Neural progenitor cell (in vitro differentiated cells): ENCODE measurements at places on chromosomes 6 and 20. TPM values are rescaled to one million over a fixed set of nuclear protein-coding genes. Genes with fewer than 3 reads are reported as not detected.

DNA sequence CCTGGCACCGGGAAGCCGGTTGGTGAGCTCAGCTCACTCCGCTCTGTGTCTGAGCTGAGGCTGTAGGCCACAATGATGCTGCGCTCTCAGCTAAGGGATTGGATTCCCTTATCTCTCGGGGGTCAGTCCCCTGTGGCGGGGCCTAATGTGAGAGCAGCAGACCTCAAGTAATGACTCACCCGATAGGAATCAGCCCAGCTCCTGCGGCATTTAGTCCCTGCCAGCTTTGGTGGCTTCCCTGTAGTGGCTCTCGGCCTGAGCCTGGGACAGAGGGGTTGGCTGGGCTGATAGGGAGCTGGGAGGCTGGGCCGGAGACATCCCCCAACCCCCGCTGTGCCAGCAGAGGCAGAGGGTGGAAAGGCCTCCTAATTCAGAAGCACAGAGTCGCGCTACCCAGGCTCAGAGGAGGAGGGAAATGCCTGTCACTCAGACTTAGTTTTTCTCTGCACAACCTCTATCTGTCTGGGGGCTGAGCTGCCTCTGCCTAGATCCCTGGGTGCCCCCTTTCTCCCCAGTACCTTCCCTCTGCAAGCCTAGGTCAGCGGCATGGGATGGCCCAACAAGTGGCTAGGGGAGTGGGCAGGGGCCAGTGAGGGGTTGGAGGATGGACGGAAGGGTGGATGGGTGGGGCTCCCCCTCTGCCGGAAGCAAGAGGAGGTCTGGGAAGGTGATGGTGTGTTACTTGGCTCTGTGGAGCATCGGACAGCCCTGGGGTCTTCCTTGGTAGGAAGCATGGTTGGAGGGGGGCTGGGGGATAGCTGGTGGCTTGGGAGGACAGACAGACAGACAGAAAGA, 92.2 kb downstream of the CDH22 start:
- DNase-seq, result peak; percentile 87

DNA sequence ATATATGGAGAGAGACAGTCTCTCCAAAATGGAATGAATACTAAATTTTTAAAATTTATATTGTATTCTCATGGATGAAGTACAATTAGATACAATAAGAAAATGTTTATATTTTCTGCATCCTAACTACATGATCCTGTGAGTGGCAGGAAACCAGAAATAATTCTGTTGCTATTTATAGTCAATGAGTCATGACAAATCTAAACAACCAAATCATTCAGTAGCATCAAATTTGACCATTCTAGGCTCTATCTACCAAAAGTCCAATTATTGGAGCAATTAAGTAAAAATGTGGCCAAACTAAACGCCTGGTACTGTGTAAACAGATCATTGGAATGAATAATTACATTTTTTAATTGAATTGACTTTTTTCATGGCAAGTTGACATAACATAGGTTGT, 959.8 kb downstream of the EPHA7 start:
- no peak for DNase-seq

Gene POLR1C
- total RNA-seq, result 23.2 and 24.4 TPM in 2 replicates

Gene GPR6
- not detected in 2 replicates for total RNA-seq

GRCh38 chr6:88775866-88776571, 187.4 kb downstream of the RNGTT start:
- DNase-seq, result no peak

DNA sequence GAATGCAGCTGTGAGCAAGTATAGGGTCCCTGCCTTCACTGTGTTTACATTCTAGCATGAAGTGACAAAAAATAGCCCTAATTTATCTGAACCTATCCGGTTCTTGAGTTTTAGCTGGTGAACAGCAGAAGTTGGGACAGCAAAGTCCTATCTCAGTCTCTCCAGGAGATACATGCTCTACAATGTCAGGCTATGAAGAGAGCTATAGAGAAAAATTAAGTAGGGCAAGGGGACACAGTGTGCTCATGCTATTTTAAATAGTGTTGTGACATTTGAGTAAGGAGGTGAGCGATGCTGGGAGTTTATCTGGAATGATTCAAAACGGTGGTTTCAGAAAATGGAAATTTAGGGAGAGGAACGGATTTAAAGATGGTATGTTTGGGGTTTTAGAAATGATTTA, 20.4 kb downstream of the SRPK1 start:
- DNase-seq, result no peak

DNA sequence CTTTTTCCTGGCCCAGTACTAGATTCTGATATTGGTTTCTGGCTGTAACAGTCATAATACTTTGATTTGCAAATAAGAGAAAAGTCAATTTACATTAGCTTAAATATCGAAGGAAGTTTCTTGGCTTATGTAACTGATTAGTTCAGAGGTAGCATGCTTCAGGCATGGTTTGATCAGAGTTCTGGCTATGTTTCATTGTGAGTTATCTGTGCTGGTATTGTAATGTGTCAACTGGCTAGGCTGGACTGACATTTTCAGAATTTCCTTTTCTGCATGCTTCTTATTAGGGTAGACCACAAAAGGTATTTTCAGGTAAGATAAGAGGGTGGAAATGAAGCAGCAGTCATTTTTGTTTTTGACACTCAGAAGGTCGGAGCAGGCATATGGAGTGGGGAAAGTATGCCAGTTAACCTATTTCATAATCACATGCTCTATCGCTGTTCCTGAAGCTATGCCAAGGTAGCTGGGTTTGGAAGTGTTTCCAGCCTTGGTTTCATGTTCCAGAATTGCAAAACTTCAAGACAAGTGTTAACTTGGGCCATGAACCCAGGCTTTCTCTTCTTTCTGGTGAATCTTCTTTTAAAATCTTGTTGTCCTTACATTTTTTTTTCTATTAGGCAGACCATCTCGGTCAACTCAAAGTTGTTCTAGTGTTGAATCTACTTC, 244.9 kb downstream of the DHX35 start:
- no peak for DNase-seq

GRCh38 chr6:45880676-45881075, 135.0 kb downstream of the CLIC5 start:
- DNase-seq, result no peak

DNA sequence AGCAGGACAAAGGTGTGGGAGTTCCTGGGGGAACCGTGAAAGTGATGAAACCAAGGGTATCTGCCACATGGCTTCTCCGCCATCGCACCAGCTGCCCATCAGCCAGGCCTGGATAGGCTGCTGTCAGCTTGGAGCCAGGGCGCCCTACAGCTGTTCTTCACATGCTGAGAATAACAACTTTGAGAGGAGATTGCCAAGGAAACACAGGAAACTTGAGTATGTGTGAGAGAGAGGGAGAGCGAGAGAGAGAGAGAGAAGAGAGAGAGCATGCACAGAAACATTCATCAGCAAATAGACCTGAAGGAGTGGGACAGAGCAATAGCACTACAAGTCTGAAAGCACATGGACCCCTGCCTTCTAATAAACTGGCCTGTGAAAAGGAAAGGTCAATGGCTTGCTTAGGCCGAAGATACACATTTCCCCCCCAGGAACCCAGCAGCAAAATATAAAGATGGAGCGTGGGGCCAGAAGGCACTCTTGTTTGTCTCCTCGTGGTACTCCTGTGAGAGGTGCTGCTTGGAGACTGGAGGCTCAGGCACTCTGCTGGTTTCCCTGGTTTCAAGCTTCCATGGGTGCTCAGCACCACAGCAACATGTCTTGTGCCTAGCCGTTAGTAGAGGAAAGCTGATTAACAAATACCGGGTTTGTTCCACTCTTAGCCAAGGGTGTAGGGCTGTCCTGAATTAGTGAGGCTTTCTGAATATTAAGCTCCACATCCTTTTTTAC, 53.0 kb downstream of the SNAP25 start:
- no peak for DNase-seq

GRCh38 chr6:11865680-11866300, 87.2 kb upstream of the ADTRP start:
- DNase-seq, result no peak

- DNase-seq, result peak; percentile 14
Observed at GRCh38 chr20:17940224-17940971, 28.2 kb downstream of the SNX5 start.

DNA sequence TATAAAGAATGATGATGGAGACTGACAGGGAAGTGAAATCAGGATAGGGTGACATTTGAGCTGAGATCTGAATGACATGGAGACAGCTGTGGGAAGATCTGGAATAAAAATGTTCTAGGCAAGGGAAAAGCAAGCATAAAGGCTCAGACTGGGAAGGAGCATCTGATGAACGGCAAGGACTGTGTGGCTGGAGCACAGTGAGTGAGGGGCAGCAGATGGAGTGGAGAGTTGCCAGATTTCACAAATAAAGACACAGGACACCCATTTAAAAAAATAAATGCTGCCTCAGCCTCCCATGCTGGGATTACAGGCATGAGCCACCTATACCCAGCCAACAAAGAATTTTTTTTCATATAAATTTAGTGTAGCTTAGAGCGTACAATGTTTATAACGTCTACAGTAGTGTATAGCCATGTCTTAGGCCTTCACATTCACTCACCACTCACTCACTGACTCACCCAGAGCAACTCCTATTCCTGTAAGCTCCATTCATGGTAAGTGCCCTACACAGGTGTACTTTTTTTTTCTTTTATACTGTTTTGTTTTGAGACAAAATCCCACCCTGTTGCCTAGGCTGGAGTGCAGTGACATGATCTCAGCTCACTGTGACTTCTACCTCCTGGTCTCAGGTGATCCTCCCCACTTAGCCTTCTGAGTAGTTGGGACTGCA, 2.4 kb upstream of the ZBTB24 start:
- DNase-seq, result no peak

Gene FAXC
- 13.5 and 23.0 TPM in 2 replicates for total RNA-seq
